CD4-positive, alpha-beta T cell (primary cell): ENCODE measurements at places on chromosomes 4 and X.

GRCh38 chr4:16088601-16089000, 4.8 kb upstream of the PROM1 start:
- no peak for DNase-seq

DNA sequence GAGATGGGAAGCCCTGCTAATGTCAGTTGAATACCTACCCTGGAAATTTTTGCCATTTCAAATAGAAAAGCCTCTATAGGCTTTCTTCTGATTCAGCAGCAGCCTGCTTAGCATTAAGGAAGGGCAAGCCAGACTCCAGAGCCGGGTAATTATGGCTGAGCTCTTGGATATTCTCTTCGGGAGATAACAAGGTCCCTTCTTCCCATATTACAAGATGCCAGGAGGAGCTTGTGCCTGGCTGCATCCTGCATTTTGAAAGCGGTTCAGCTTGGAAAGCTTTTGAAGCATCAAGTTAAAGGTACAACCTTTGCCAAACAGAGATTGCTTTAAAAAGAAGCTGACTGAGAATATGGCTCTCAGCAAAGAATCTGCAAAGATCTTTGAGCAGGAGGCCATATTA, 399.6 kb upstream of the RPS6KA3 start:
- no peak for DNase-seq

DNA sequence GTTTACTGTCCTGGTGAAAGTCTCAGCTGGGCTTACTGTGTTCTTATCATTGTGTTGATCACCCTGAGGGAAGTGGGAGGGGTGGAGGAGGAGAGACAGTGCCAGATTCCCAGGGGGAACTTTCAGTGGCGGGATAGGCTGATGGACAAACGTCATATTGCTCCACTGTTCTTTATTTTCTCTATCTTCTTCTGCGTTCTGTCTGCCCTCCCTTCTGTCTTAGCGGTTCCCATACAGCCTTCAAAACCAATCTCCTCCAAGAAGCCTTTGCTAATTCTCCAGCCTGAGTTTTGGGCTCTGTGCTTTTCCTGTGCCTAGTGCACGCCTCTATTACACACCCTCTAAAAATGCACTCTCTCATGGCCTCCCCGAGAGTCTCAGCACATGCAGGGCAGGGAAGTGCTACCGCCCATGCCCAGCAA, 448.7 kb upstream of the FAT1 start:
- DNase-seq: no peak

DNA sequence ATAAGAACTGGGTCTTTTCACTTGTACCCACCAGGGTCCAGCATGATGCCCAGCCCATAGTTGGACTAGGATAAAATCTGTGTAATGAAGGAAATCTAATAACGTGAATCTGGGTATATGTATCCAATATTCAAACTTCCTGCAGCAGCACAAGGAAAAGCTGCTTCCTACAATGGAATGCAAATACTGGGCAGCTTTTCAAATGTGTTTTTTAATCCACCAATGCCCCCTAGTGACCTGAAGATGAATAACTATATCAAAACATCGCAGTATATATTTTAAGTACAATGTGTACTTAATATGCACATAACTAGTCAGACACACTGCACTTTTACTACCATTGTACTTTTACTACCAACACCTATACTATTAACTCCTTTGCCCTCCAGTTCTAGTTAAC, 5.3 kb downstream of the APOO start:
- peak; percentile 63 for DNase-seq

DNA sequence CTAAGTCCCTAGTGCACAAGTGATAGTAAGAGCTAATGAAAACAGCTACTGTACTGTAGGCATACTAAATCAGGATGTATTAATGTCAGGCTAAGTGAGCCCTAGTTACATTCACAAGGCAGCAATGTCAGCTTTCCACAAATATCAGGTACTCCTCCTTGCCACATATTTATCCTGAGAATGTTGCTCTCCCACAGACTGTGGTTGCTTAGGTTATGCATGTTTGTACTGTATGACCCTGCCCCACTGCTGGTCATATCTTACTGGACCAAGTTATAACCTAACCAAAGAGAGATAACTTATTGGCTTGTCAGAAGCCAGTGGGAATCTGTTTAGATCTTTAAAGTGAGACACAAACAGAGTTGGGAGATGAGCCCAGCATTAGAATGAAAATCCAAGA, 241.0 kb downstream of the SLC39A8 start:
- no peak for DNase-seq

DNA sequence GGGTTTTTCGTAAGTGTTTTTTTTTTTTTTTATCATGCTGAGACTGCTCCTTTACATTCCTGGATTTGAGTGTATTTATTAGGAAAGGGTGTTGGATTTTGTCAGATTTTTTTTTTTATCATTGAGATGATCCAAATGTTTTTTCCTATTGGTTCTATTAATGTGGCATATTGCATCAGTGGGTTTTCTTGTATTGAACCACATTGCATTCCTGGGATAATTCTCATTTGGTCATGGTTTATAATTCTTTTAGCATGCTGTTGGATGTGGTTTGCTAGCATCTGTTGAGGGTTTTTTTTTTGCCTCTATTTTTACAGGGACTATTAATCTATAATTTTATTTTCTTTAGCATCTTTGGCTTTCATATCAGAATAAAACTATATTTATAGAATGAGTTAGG, 28.8 kb downstream of the COL4A5 start:
- DNase-seq: no peak

DNA sequence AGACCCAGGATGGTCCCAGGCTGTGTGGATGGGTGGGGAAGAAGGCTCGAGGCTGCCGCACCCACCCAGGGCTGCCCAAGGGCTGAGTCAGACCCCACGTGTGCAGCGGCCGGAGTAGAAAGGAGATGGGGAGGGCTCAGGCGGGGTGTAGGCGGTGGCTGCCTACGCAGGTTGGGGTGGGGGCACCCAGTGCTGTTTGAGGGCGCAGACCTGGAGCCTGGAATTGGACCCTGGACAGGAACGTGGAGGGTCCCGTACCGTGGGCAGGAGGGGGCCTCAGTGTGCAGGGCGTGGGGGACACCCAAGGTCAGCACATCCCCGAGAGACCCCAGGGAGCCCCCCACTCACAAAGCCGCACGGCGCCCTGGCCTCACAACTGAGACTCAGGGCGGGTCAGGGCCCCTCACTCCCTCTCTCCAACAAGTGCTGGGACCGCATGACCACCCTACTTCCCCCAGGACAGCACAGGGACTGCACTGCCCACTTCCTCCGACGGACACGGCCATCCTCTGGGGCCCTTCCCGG, 79.9 kb downstream of the FAM53A start:
- no peak for DNase-seq

DNA sequence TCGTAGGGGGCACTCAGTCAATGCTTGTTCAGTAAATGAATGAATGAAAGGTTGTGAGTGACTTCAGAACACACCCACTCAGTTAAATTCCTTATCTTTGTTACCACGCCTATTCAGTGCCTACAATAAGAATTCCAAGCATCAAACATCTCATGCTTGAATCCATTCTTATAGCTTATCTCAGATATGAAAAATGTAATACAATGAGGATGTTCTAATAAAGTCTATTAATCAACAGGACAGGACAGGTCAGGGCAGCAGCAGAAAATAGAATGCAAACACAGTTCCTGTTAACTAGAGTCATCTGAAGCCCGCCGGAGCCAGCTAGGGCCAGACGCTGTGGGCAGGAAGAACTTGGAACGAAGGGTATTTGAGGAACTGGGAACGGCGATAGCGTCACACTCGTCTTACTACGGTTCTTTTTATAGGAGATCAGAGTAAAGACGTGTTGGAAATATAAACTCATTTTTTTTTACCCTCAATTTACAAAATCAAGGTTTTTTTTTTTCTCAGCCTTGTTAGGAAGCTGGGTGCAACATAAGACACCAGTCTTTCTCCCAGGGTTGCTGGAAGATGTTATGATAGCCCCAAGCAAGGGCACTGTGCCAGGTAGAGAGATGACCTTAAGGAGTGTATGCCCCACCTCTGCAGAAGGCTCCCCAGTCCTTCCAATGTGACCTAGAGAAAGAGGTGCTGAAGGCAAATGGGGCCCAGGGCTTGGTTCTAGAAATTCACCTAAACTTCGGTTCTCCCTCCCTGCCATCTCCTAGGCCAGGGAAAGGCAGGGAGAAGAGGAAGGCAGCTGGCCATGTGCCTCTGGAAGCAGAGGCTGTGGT, 48.3 kb downstream of the SEL1L3 start:
- DNase-seq: no peak

GRCh38 chrX:11600578-11600977, 65.1 kb downstream of the ARHGAP6 start:
- no peak for DNase-seq

GRCh38 chr4:122716825-122717448, 15.6 kb upstream of the BBS12 start:
- DNase-seq: peak; percentile 81

- no peak for DNase-seq
Measured at GRCh38 chr4:139875411-139875825, 209.8 kb downstream of the MGST2 start.

GRCh38 chrX:105461016-105461415, 240.5 kb upstream of the TEX13A start:
- DNase-seq: no peak

DNA sequence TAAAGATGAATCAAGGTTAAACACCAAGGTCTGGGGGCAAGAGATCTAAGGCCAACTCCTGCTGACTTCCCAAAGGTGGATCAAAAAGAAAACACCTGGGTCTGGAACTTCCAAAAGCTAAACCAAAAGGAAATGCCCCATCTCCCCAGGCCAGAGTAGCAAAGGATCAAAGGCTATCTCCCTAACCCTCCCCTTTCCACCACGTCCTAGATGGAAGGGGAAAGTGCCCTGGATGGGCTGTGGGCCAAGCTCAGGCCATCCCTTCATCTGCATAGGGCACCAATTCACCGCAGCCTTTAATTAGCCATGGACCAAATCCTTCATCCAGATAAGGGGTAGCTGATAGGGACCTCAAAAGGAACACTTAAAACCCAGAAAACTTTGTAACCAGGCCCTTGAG, 100.2 kb downstream of the WDFY3 start:
- no peak for DNase-seq

GRCh38 chr4:6191448-6192130, 8.8 kb downstream of the JAKMIP1 start:
- DNase-seq: no peak

GRCh38 chr4:81021142-81021944, 9.2 kb upstream of the BMP3 start:
- no peak for DNase-seq

DNA sequence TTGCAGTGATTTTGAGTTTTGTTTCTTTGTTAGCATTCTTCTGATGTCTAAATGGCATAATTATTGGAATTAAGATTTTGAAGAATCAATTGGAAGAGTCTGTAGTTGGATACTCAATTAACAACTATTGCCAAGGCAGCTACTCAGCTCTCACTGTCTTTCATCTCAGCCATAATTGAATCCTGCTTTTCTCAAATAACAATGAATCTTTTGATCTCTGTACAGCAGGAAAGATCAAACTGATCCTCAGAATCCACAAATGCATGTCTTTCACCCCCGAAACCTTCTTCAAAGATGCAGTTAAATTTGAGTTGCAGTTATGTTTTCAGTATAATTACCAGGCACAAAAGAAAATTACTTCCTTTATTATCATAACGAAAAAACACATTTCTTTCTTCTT, 86.2 kb downstream of the MAD2L1 start:
- DNase-seq: no peak

- DNase-seq: no peak
Measured at GRCh38 chr4:41268721-41269517, 12.2 kb downstream of the UCHL1 start.

- no peak for DNase-seq
Measured at GRCh38 chrX:71556036-71556435, 22.2 kb upstream of the GCNA start.

GRCh38 chr4:41391271-41391670, 134.5 kb downstream of the UCHL1 start:
- DNase-seq: no peak

- no peak for DNase-seq
Measured at GRCh38 chr4:87540146-87541058, 11.2 kb upstream of the SPARCL1 start.

GRCh38 chr4:71303850-71304249, 35.0 kb upstream of the SLC4A4 start:
- DNase-seq: no peak

GRCh38 chr4:59200992-59201391, 1999.1 kb upstream of the ADGRL3 start:
- no peak for DNase-seq

DNA sequence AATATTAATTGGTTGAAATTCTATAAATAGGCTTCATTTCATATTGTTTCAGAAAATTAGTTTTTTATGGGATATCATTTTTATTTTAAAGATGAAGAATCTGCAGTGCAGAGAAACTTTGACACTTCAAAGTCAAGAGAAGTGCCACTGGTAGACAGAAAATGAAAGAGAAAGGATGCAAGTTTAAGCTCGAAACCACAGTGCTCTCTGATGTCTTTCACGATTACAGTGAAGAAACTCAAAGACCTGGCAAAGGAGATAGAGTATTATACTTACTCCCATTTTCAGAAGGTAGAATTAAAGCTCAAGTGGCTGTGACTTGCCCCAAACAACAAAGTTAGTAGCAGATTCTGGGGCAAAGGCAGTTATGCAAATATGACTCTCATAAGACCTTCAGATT, 745.4 kb downstream of the TECRL start:
- DNase-seq: no peak

DNA sequence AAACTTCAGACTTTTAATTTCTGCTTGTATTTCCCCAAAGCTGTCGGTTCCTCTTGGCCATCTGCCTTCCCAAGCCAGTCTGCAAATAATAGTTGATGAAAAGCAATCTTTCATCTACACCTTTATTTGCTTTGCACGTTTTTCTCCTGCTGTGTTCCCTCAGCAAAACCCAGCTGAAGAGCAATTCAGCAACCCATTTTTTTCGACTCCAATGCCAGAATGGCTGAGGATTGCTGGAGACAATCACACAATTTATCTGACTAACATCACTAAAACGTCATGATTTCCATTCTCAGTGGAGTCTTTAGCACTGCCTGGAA, 94.3 kb downstream of the GPRIN3 start:
- no peak for DNase-seq

- no peak for DNase-seq
Measured at GRCh38 chr4:93743022-93743421, 85.5 kb upstream of the ATOH1 start.

DNA sequence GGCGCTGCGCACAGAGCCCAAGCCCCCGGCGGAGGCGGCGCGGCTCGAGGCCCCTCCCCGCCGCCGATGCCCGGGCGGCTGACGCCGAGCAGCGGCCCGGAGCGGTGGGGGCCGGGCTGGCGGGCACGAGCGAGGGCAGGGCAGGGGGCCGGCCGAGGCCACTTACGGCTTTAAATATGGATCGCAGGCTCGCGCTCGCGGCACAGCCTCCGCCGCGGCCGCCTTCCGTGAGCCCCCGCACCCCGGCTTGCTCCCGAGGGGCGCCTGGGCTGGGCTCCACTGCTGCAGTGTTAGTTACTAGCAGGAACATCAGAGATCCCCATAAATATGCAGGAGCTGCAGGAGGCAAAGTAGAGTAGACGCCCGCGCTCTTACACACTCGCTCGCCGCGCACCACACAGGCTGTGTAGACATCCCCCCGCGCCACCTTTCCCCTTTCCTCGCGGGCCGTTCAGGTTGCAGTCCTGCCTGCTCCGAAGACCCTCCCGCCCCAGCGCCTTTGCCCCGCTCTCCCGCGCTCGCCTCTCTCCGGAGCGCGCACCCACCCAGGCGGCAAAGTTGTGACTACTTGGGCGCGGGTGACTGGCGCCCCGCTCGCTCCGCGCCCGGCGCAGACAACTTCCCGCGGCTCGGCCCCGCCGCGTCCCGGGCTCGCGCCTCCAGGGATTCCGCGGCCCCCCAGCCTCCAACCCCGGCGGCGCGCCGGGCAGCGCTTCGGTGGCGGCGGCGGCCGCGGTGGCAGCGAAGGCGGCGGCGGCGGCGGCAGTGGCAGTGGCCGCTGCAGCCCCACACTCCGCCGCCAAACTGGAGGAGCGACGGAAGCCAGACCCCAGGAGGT, 152.0 kb upstream of the SLC4A4 start:
- DNase-seq: no peak

GRCh38 chrX:1239681-1240142, 27.3 kb upstream of the CRLF2 start:
- peak; percentile 85 for DNase-seq
